Vagina (tissue), 2 donors: ENCODE measurements at places on chromosomes 7 and 10.

DNA sequence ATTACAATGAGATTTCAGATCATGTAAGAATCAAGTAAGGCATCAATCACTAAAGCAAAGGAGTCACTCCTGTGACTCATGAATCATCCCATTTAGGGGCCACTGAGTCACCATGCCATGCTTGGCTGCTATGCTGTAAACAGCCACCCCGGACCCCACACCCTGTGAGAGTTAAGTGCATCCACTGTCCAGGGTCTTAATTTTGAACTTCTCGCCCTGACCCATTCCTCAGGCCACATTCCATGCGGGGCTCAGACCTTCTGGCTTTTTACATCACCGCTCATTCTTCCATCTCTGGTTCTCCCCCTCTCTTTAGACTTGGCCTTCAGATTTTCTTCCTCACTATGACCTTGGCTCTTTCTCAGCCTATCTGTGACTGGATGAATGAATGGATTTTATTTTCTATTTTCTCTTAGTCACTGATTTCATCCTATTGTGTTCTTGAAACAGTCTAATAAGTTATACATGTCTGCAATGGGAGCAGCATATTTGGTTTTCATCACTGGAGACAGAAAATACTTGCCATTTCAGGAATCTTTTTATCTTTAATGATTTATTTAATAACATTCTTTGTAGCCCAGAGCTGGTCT is 239.6 kb downstream of the SKIDA1 start:
- no peak for DNase-seq
- H3K27me3 ChIP-seq, result no peaks in the 10 kb centered on the region
- H3K27ac ChIP-seq, result no peak overlapping the region
- H3K4me1 ChIP-seq, result no peaks in the 10 kb centered on the region
- no peak overlapping the region for H3K4me3 ChIP-seq

GRCh38 chr7:30412782-30413504 is 65.6 kb downstream of the NOD1 start:
- no peaks in the 10 kb centered on the region for H3K27me3 ChIP-seq
- no peaks in the 10 kb centered on the region for H3K36me3 ChIP-seq

- H3K27me3 ChIP-seq, result no peaks in the 10 kb centered on the region
- H3K4me1 ChIP-seq, result no peaks in the 10 kb centered on the region
- no peak overlapping the region for H3K4me3 ChIP-seq
- H3K36me3 ChIP-seq, result no peaks in the 10 kb centered on the region
Measured at GRCh38 chr7:148753224-148753623, 54.5 kb downstream of the CUL1 start.

DNA sequence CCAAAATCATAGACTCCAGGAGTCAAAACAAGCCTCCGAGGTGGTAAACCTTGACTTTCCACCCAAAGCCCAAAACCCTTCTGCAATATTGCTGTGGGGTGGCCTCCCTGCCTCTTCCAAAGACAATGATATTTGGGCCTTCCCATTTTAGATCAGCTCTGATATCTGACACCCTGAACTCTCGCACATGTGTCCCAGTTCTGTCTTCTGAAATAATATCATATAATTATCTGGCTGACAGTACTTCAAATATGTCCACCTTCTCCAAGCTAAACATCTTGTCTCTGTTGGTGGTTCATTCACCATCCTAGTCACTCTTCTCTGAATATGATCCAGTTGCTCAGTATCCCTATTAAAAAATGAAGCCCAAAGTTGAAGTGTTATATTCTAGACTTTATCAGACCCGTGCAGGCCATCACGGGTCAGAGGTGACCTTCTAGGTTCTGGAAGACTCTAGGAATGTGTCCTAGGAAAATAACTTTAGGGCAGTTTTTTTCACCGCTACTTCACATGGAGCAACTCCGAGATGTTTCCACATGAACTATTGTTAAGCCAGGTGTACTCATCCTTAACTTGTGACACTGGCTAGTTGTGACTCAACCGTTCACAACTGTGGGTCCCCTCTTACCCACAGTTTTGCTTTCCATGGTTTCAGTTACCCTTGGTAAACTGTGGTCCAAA is 6.3 kb downstream of the TECTB start:
- H3K27me3 ChIP-seq, result no peaks in the 10 kb centered on the region
- no peaks in the 10 kb centered on the region for H3K4me1 ChIP-seq
- H3K4me3 ChIP-seq, result no peak overlapping the region
- H3K27ac ChIP-seq, result no peak overlapping the region

GRCh38 chr7:111312966-111313365 is 222.0 kb downstream of the LRRN3 start:
- no peak for DNase-seq
- H3K27ac ChIP-seq, result no peak overlapping the region
- no peaks in the 10 kb centered on the region for H3K4me1 ChIP-seq
- H3K36me3 ChIP-seq, result no peaks in the 10 kb centered on the region

GRCh38 chr10:75623310-75624093 is 192.1 kb downstream of the LRMDA start:
- H3K36me3 ChIP-seq, result no peaks in the 10 kb centered on the region
- H3K27me3 ChIP-seq, result no peaks in the 10 kb centered on the region
- no peak for DNase-seq
- H3K4me3 ChIP-seq, result no peak overlapping the region
- H3K27ac ChIP-seq, result no peak overlapping the region

- H3K4me1 ChIP-seq, result no peaks in the 10 kb centered on the region
- no peak for DNase-seq
- H3K27me3 ChIP-seq, result no peaks in the 10 kb centered on the region
- H3K36me3 ChIP-seq, result no peaks in the 10 kb centered on the region
- H3K27ac ChIP-seq, result no peak overlapping the region
- H3K4me3 ChIP-seq, result no peak overlapping the region
Measured at GRCh38 chr10:130368761-130369560, 232.8 kb downstream of the GLRX3 start.

DNA sequence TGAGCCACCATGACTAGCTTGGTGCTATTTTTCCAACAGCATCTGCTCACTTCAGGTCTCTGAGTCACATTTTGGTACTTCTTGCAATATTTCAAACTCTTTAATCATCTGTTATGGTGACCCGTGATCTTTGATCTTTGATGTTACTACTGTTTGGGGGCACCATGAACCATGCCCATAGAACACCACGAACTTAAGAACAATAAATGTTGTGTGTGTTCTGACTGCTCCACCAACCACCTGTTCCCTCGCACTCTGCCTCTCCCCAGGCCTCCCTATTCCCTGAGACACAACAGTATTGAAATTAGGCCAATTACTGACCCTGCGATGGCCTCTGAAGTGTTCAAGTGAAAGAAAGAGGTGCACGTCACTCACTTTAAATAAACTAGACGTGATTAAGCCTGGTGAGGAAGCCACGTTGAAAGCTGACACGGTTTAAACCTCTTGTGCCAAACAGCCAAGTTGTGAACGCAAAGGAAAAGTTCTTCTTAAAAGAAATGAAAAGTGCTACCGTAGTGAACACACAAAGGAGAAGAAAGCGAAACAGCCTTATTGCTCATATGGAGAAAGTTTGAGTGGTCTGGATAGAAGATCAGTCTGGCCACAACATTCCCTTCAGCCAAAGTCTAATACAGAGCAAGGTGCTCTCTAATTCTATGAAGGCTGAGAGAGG is 27.2 kb upstream of the ATP6V0A4 start:
- H3K27me3 ChIP-seq, result no peaks in the 10 kb centered on the region
- no peak overlapping the region for H3K27ac ChIP-seq
- H3K36me3 ChIP-seq, result no peaks in the 10 kb centered on the region
- no peaks in the 10 kb centered on the region for H3K4me1 ChIP-seq

GRCh38 chr7:137289101-137289500 is 54.4 kb downstream of the PTN start:
- DNase-seq, result no peak
- H3K4me1 ChIP-seq, result no peaks in the 10 kb centered on the region
- no peak overlapping the region for H3K27ac ChIP-seq

DNA sequence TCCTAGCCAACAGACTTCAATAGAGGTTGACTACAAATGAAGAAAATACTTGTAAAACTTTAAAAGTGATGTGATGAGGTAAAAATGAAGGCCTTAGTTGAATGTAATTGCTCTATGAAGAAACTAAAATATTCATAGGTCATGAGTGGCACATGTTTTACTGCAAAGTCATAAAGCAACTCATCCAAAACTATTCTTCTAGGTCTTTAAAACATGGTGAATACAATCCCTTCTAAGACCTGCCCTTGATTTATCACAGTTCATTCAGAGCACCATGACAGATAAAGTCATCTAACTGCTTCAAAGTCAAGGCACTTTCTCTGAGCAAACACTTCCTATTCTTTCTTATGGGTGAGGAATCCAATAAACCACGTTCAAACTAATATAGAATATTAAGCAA is 713.5 kb downstream of the SORCS1 start:
- no peaks in the 10 kb centered on the region for H3K36me3 ChIP-seq
- H3K27ac ChIP-seq, result no peak overlapping the region

- no peaks in the 10 kb centered on the region for H3K27me3 ChIP-seq
- no peaks in the 10 kb centered on the region for H3K36me3 ChIP-seq
- H3K4me1 ChIP-seq, result peaks cover 78% of the 10 kb centered on the region
- DNase-seq, result no peak
- H3K27ac ChIP-seq, result peak overlapping the region; percentile 1
Measured at GRCh38 chr7:107173691-107174406, 5.0 kb downstream of the HBP1 start.

GRCh38 chr10:133401500-133401899 is 7.5 kb downstream of the MTG1 start:
- H3K27me3 ChIP-seq, result no peaks in the 10 kb centered on the region
- no peak overlapping the region for H3K27ac ChIP-seq
- H3K36me3 ChIP-seq, result no peaks in the 10 kb centered on the region
- no peak for DNase-seq
- no peak overlapping the region for H3K4me3 ChIP-seq

DNA sequence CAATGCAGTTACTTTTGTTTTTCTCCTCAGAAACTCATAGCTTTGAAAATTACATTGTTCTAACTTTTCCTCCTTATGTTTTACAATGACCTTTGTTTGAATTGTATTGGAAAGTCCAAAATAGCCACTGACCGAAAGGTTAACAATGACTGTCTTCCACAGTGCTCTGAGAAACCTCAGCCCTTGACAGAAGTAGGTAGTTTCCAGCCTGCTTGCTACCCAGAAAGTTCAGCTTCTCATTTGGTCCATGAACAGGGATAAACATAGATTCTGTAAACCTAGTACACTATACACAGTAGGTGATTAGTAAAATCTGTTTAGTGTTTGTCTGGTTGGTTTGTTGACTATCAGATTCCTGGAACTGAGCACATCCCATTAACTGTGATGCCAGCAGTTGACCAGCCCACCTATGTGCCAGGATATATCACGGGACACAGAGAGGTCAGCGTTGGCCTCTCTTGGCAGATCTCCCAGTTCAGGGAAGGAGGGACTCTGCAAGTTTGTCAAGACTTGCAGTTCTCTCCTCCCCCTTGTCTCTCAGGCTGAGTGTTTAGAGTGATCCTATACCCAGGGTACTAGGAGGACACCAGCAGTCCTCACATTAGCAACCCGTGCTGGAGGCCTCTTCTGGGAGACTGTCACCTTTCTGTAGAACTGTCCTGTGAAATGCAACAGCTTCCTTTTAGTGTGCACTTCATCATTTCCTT is 297.6 kb downstream of the ARHGAP12 start:
- H3K27ac ChIP-seq, result no peak overlapping the region
- H3K4me1 ChIP-seq, result no peaks in the 10 kb centered on the region
- no peak for DNase-seq

GRCh38 chr10:29430101-29430500 is 141.2 kb downstream of the LYZL1 start:
- H3K4me3 ChIP-seq, result no peak overlapping the region
- no peak for DNase-seq
- H3K27ac ChIP-seq, result no peak overlapping the region

- no peak overlapping the region for H3K4me3 ChIP-seq
- no peaks in the 10 kb centered on the region for H3K36me3 ChIP-seq
- H3K27me3 ChIP-seq, result no peaks in the 10 kb centered on the region
- DNase-seq, result no peak
- H3K4me1 ChIP-seq, result no peaks in the 10 kb centered on the region
Measured at GRCh38 chr10:109215291-109216075, 707.8 kb downstream of the XPNPEP1 start.

- H3K27me3 ChIP-seq, result no peaks in the 10 kb centered on the region
- H3K4me3 ChIP-seq, result no peak overlapping the region
- no peaks in the 10 kb centered on the region for H3K36me3 ChIP-seq
- H3K4me1 ChIP-seq, result peaks cover 28% of the 10 kb centered on the region
- no peak for DNase-seq
Measured at GRCh38 chr10:74842301-74842954, 16.0 kb downstream of the KAT6B start.

DNA sequence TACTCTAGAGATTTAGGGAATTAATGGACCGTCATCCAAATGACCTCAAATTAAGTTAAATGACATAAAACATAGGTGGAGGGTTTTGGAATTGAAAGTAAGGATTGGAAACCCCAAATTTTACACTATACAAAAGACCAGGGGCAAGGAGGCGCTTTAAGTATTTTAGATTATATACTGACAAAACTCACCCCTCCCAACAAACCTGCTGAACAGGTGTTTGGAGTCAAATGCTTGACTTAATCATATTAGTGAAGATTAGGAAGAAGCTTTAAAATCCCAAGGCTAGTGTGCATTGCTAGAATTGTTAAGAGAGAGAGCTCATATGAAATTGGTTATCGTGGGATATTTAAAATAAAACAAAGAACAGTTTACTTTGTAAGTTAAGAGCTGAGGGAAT is at the start of gene GNGT1:
GNGT1 (plus strand) TSS at position 301 of the 400 bp plus-strand sequence. CDS start 180 bp downstream, outside the sequence.
- no peak for DNase-seq
- no peaks in the 10 kb centered on the region for H3K36me3 ChIP-seq
- H3K27ac ChIP-seq, result no peak within 1 kb of the TSS
- H3K27me3 ChIP-seq, result no peaks in the 10 kb centered on the region

DNA sequence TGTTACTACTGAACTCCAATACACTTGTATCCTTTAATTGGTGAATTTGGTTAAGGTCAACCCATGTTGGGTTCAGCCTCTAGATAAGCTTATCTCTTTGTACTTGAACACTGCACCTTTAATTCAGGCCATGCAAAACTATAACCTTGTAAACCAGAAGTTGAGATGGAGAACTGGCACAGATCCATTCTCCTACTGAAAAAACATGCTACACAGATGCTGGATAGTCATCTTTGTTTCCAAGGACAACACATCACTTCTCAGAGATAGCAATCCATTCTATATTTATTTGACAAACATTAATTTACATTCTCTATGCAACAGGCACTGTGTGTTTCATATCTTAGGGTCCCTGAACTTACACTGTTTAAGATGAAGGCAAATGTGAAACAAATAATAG is 2.9 kb upstream of the CDK14 start:
- H3K4me1 ChIP-seq, result no peaks in the 10 kb centered on the region
- no peak for DNase-seq

DNA sequence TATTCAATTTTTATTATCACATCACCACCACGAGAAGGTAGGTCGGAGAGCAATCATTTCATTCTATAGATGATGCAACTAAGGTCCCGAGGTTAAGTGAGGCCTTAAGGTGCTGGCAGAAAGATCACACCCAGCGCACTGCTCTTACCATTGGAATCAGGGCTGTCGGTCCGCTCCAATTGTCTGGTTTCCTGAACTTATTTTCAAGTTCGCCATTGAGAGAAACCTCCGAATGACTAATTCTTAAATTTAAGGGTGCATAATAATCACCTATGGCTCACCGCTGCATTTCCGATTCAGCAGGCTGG is 625 bp upstream of the GSTO2 start:
- peak overlapping the region; percentile 86 for H3K4me3 ChIP-seq
- no peak for DNase-seq
- H3K4me1 ChIP-seq, result peaks cover 12% of the 10 kb centered on the region
- H3K27me3 ChIP-seq, result no peaks in the 10 kb centered on the region

- no peaks in the 10 kb centered on the region for H3K27me3 ChIP-seq
- H3K4me3 ChIP-seq, result no peak overlapping the region
- no peak overlapping the region for H3K27ac ChIP-seq
- H3K36me3 ChIP-seq, result no peaks in the 10 kb centered on the region
Measured at GRCh38 chr7:45106-46090, 147.0 kb upstream of the FAM20C start.

- H3K4me1 ChIP-seq, result peaks cover 9% of the 10 kb centered on the region
- H3K27me3 ChIP-seq, result no peaks in the 10 kb centered on the region
- H3K27ac ChIP-seq, result no peak overlapping the region
- H3K36me3 ChIP-seq, result no peaks in the 10 kb centered on the region
- no peak for DNase-seq
- H3K4me3 ChIP-seq, result no peak overlapping the region
Measured at GRCh38 chr10:15484128-15484527, 113.0 kb upstream of the FAM171A1 start.
